Left lobe of liver (tissue), 2 donors: ENCODE measurements at places on chromosomes 1 and 21.

DNA sequence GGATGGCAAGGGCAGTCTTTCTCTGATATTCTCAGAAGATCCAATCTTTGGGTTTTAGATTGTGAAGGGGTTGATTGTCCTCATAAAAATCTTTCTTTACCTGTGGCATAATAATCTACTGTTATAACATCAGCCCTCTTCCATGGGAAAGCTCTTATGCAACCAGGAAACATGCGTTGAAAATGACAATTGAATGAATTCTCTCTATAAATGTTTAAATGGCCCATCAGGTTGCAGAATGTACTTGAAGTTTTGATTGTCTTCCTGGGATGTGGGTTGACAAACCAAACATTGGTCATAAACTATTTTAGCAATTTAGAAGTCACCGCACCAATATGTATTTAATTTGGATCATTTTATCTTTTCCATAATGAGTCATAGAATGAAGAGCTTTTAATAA lies 31.7 kb upstream of the ITLN1 start:
- DNase-seq = no peak

DNA sequence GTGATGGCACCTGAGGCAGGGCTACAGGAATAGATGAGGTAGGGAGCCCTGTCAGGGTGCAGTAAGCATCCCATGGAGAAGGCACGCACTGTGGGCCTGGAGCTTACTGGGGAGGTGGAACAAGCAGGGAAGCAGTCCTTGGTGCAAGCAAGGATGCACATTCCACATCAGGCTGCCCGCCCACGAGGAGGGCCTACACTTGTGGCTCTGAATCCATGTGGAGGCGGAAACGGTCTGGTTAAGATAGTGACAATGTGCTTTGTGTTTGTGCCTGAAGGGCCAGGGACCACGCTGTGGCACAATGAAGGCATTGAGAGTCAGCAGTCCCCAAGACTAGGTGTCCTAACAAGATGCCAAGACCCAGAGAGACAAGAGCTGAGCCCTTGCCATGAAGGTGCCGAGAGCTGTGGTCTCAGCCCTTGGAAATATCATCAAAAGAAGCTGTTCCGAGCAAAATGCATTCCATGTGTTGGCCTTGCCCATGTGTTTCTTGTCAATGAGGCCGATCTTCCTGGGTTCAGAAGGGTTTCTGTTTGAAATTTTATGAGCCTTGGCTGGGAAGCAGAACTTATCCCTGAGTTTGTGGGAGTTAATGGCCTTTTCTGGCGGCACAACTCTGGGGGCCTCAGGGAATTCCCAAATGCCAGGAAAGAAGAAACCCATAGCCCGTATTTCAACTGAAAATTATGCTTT lies 111.9 kb downstream of the NGF start:
- DNase-seq = no peak

GRCh38 chr21:35764586-35764985 lies 295.7 kb downstream of the SETD4 start:
- DNase-seq = no peak

DNA sequence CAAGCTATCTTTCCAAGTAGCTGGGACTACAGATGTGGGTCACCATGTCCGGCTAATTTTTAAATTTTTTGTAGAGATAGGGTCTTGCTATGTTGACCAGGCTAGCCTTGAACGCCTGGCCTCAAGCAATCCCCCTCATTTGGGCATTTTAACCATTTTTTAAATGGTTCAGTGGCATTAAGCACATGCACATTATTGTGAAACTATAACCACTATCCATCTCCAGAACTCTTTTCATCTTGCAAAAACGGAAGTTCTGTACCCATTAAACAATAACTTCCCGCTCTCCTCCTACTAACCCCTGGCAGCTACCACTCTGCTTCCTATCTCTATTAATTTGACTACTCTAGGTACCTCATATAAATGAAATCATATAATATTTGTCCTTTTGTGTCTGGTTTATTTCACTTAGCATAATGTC lies 4.8 kb upstream of the IL6R start:
- DNase-seq = no peak

DNA sequence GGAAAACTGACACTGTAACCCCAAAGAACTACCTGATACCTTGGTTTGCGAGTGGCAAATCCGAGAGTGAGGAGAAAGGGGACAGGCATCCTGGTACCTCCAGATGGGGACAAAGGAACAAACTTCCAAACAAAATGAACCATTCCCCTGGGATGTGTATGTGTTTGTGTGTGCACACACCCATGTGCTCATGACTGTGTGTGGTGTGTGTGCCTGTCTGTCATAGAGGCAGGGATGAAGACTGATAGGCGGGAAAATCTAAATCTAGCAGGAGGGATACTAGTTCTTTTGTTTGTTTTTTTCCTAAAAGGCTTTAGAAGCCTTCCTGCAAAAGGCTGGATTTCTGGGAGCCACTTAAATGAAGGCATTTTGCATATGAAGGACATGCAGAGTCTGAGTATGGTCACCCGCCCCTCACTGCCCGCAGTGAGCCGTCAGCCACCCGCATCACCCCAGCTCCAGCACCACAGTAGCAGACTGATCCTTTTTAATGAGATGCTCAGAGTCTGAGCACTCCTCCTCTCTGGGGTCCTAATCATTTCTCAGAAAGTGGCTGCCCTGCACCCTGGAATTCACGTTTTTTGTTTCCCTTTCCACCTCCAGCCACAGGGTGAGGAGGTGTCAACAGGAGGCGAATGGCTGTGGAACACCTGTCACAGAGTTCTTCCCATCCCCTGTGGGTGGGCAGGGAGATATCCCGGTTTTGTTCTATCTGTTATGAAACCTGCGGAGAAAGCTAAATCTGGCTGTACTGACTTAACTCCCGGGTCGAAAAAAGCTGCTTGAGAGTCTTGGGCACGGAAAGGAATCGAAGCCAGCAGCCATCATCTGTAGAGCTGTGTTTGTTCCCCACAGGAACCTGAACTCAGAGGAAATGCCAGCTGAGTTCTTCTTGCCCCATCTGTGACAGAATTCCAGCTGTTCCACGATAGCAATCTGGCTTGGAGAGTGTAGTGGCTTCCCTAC lies 34.9 kb downstream of the UTP25 start:
- no peak for DNase-seq

DNA sequence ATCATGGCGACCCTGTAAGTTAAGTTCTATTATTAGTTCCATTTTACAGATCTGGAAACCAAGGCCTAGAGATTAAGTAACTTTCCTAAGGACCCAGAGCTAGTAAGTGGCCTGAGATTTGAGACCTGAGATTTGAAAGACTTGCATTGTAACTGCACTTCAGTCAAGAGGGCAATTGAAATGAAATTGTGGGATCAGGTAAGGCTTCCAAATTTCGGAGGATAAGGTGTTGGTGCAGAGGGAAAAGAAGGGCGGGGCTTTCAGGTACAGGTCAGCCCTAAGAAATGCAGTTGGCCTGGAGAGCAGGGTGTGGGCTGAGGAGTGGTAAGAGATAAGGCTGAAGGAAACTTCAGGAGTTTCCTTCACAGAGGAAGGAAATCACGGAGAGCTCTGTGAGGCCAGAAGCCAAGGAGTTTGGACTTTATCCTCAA lies 51.1 kb downstream of the SLC16A1 start:
- DNase-seq = no peak

DNA sequence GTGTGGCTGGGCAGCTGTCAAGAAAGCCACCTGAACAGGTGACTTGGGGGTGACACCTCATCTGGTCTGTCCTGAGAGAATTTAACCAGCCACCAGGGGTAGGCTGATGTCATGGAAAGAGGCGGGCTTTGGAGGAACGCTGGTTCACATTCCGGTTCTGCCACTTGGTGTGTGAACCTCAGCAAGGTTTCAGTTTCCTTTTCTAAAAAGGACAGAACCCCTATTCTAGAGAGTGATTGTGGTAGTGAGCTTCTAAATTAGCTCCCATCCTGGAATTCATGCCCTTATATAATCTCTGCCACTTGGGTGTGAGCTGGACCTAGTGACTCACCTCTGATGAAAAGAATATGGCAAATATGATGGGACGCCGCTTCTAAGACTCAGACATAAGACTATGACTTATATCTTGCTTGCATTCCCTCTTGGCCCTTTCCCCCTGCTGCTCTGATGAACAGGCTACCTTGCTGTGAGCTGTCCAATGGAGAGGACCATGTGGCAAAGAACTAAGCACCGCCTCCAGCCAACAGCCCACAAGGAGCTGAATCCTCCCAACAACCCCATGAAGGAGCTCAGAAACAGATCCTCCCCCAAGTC lies 332.1 kb downstream of the RRAGC start:
- no peak for DNase-seq

DNA sequence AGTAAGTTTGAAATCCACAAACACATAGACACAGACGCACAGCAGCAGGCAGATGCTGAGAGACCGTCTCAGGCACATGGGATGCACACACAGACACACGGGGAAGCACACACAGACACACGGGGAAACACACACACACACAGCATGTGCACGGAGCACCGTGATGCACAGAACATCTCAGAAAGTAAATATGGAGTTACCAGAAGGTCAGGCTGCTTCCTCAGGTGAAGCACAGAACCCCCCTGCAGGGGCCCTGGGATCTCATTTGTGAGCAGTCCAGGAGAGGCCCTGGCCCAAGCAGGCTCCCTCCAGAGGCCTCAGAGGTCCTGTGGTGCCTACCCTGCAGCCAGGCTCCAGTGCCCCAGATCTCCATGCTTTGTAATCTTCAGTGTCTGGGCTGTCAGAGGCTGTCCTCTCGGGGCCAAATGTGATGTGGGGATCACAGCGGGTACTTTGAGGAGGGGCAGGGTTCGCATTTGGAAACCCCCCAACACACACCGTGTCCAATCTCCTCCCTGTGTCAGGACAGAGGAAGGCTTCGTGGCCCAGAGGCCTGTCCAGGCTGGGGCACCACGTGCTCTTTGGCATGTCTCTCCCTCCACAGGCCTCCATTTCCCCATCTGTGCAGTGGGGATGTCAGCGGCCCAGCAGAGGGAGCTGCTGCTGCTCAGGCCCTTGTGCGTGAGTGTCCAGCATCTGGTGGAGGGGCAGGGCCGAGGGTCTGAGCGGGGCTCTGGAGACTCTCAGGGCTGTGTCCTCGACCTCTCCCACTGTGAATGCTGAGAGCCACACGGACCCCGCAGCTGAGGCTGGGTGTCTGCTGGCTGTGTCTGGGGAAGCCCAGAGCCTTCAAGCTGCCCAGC lies 23.0 kb upstream of the PRSS38 start:
- no peak for DNase-seq

- no peak for DNase-seq
Measured at GRCh38 chr1:238738892-238739291, 647.5 kb upstream of the CHRM3 start.

DNA sequence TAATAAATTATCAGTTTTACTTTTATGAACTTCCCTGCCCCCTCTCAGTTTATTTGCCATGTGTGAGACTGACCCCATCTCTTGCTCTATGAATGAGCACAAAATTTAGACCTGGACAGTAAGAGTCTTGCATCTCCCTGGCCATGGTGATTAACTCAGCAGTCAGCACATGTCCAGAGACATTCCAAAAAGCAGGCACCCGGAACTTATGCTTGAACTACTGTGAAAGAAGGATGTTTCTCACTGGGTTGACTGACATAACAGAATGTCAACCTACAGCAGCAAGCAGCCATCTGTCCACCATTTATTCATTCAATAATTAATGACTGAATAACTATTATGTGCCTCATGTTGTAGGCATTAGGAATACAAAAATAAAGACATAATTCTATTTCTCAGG lies 11.3 kb upstream of the SEC16B start:
- no peak for DNase-seq

GRCh38 chr1:31987135-31987619 lies 26.5 kb upstream of the KHDRBS1 start:
- no peak for DNase-seq

DNA sequence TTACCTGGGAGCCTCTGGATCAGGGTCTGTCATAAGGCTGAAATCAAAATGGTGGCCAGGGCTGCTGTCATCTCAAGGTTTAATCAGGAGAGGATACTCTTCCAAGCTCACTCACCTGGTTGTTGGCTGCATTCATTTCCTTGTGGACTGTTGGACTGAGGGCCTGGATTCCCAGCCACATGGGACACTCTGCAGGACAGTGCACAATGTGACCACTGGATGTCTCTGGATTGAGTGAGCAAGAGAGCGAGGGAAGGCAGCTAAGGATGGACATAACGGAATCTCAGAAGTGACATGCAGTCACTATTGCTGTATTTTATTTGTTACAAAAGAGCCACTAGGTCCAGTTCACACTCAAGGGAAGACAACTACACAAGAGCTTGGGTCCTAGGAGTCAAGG lies 229.1 kb downstream of the S1PR1 start:
- no peak for DNase-seq

GRCh38 chr1:66831529-66832239 lies 30.6 kb upstream of the INSL5 start:
- DNase-seq = no peak

DNA sequence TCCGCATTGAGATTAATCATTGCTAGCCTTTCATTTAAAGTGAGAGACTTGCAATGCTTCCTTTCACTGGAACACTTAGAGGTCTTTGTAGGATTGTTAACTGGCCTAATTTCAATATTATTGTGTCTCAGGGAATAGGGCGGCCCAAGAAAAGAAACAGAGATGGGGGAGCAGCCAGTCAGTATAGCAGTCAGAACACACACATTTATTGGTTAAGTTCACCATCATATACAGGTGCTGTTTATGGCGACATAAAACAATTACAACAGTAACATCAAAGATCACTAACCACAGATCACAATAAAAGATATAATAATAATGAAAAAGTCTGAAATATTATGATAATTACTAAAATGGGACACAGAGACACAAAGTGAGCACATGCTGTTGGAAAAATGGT lies 29.4 kb downstream of the BARHL2 start:
- DNase-seq = no peak

DNA sequence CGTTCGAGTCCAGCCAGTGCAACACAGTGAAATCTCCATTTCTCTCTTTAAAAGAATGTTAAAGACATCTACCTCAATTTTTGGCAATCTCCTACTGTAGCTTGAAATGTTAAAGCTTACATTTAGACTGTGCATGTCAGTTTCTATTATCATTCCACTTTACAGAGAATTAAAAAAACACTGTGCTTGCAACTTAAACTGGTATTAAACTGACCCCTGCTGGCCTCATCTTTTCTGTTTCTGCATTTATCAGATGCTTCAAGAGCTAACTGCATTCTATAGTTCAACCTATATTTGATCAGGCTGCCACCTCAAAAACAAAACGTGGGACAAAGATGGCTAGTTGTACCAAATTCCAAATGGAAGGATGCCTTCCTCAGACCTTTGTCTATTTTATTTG lies 226.5 kb downstream of the SMYD3 start:
- no peak for DNase-seq

GRCh38 chr1:115238336-115239147 lies 99.5 kb downstream of the NGF start:
- DNase-seq = no peak
